Uterus (tissue), 4 donors: ENCODE measurements at places on chromosomes 3 and 15. TPM values are rescaled to one million over a fixed set of nuclear protein-coding genes. Genes with fewer than 3 reads are reported as not detected.
A peak's percentile ranks its signal among the peaks of the same experiment; 100 is the strongest.

DNA sequence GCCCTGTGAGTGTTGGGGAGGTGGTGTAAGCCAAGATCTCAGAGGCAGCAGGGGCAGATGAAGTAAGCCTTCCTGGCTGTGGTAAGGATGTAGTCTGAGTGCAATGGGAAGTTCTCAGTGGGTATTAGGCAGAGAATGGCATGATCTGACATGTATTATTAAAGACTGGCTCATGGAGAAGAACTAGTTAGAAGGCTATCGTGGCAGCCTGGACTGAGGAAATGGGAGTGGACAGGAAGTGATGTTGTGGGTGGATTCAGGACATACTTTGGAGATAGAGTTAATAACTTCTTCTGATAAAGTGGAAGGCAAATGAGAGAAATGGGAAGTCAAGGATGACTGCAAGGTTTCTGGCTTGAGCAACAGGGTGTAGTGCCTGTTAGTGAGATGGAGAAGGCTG, 250.9 kb upstream of the CFAP20DC start:
- DNase-seq: no peak

TAMM41 gene
- total RNA-seq: 34.6 TPM

SERINC4 gene
- total RNA-seq: 0.28 TPM

DNA sequence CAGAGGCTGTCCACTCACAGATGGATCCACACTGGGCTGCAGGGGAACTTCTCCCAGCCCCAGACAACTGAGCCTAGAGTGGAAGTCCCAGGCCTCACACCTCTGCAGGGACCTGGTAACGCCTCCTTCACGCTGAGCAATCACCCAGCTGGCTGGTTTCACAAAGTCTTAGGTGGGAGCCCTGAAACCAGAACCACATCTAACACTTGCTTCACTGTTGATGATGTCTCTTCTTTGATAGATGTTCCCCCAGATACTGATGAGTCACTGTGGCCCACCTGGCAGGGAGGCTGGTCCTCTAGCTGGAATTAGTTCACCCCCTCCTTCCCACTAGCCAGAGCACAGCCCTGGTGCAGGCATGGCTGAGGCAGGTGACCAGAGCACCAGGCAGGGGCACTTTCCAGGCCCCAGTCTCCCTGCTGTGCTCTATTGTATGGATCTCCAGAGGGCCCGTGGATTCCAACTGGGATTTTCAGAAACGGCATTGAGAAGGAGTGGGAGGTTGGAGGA, 33.5 kb downstream of the MYL3 start:
- DNase-seq: no peak

DNA sequence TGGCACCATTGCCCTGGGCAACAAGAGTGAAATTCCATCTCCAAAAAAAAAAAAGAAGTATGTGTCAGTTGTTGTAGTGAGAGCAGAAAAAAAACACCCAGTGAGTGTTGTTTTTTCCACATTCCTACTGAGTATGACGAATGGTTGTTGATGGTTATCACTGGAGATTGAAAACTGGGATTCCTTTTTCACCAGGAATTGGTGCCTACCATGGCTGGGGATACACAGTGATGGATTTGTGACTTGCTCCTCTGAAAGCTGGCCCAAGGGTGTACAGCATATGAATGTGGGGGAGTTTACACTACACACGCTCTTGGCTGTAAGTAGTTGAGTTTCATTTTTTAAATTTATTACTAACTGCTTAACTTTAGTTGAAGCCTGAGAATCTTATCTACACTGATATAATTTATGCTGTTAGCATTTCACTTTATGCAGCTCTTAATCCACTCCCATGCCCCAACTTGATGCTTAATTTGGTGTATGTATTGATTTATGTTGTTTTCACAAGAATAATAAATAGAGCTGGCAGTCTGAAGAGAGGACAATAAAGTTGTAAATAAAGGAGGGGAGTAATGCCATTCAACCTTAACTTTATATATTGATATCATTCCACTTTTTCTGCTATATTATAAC, 56.0 kb upstream of the MME start:
- DNase-seq: no peak

TSEN2 gene
- total RNA-seq: 10.3 TPM

NRG4 gene
- not detected for total RNA-seq

- no peak for DNase-seq
Measured at GRCh38 chr3:65665915-65666314, 372.8 kb downstream of the MAGI1 start.

SLC12A8 gene
- total RNA-seq: 4.7 TPM

DNA sequence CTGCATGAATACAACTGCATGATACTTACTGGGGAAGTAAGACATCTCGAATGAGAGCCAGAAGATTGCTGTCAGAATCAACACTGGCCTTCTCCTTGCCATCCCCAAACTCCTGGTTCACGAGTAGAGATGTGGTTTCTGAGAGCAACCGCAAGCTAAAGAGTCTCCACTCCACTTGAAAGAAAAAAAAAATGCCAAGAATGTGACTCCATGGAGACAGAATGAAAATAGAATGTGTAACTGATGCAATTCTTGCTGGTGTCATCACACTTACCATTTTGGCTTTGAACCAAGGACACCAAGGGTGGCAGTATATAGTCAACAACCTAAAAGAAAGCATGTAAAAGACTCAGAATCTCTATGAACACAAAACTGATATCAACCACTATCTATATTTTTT, 280.4 kb downstream of the ULK4 start:
- DNase-seq: no peak

GRCh38 chr15:101121511-101122090, 130.2 kb downstream of the CHSY1 start:
- DNase-seq: peak; percentile 55

DNA sequence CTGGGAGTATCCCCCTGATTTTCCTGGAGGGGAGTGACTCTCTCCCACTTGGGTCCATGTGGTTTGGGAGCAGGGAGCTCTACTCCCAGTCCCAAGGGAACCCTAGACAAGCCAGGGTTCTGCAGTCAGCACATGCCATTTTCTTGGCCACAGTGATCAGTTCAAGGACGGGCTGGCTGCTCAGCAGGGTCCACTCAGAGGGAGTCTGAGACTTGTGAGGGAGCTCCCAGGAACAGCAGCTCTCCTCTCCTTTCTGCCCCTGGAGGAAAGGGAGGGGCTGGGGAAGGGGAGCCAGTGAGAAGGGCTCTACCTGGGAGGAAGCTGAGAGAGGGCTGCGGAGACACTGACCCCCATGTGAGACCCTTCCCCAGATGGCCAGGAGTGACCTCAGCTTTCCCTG, 29.1 kb upstream of the LMCD1 start:
- DNase-seq: no peak

GRCh38 chr3:74106925-74107324, 482.2 kb upstream of the PDZRN3 start:
- no peak for DNase-seq

DNA sequence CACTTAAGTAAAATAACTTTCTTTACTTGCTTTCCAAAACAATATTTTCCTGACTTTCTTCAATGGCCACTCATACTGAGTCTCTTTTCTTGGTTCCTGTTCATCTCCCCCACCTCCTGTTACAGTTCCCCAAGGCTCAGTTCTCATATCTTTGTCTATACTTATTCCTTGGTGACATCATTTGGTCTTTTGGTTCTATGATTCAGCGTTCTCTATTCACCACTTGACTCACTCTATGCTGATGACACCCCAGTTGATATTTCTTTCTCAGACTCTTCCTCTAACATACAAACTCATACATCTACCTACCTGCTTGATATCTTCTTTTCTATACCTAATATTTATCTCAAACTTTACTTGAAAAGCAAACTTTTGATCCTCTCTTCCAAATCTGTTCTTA, 85.0 kb upstream of the P3H2 start:
- DNase-seq: no peak

MESP2 gene
- total RNA-seq: not detected

GRCh38 chr3:149547413-149547812, 72.9 kb downstream of the TM4SF4 start:
- DNase-seq: peak; percentile 92

DNA sequence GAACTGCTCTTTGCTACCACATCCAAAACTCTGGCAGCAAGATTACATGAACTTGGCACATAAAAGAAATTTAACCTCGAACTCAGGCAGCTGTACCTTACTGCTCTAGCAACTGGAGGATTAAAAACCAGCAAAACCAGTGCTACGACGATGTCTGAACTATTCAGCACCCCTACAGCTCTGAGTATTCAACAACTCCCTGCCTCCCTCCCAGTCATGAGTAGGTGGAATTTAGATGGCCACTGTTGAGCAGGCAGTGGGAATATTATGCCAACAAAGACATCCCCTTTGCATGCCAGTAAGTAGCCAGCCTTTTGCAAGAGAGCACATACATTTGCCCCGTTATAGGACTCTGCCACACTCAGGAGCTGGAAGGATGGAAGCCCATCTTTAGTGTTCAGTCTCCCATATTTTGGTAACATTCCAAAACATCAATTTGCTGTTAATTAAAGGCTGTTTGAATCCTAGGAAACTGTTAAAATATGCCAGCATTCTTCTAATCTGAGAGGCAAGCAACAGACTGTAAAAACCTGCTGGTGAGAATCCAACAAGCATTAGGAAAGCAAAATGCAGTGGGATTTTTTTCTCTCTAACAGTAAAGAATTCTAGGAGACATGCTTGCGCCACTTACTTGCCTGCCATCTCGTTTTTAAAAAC, 85.4 kb downstream of the ZNF385D start:
- no peak for DNase-seq

- DNase-seq: no peak
Measured at GRCh38 chr15:47292638-47293190, 424.6 kb upstream of the SEMA6D start.

GLT8D1 gene
- total RNA-seq: 141 TPM

- DNase-seq: no peak
Measured at GRCh38 chr3:115977866-115978265, 354.6 kb downstream of the GAP43 start.

ARHGAP11A gene
- 0.70 TPM for total RNA-seq

GRCh38 chr15:89332446-89332845, 2.2 kb downstream of the POLG start:
- no peak for DNase-seq

RTP3 gene
- total RNA-seq: not detected

DNA sequence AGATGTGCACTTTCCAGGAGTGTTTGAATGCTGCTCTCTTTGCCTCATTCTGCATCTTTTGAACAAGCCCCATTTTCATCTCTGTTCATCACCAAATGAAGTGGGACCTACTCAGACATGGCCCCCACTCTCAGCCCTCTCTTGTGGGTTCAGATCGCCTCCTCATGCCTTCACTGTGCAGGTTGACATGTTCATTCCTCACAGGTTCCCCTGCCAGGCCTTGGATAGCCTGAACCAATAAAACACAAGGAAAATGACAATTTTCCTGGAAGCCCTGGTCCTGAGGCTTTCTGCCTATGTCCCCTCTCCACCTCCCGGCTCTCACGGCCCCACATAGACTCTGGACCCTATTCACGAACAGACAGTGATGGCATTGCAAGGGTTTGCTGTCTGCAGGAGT, 17.7 kb downstream of the KLF15 start:
- no peak for DNase-seq

- no peak for DNase-seq
Measured at GRCh38 chr15:23561914-23562313, 3.6 kb upstream of the MKRN3 start.

DNA sequence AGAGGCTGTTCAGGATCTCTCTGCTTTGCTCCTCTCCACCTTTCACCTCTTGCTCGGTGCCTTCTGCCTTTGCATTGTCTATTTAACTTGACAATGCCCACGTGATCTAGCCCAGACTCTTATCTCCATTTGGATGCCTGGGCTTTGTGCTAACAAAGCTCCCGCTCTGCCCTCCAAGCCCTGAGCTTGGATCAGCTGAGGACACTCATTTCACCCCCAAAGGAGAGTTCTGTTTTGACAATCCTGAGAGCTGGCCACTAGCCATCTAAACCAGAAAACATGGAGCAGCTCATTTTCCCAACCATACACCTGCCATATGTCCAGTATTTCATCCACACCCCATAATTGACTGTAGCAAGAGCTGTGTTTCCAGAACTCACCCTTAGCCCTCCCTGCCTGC, 12.8 kb downstream of the GPR176 start:
- no peak for DNase-seq

DNA sequence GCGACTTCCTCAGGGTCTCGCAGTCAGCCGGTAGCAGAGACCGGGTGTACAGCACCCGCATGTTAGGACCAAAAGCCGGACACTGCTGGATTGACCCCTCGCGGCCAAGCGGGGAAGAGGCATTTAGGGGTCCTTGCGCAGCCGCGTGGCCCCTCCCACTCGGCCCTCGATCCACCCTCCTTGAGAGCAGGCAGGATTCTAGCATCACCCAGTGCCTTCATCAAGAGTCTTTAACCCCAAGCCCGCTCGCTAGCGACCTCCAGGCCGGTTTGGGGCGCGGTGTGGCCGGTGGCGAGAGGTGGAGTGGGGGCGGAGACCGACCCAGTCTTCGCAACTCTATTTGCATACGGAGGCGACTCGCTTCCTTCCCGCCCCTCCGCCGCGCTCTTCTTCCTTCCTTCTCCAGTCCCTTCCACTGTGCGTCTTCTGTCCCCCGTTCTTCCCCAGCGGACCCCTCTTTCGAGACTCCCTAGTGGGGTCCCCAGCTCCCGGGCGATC, at the start of gene ST6GAL1:
Gene ST6GAL1, plus strand, starts transcription at position 384 of the 498 bp plus-strand sequence. CDS start 112,178 bp downstream, outside the sequence.
- DNase-seq: peak; percentile 60

GRCh38 chr3:160771811-160772459, 15.9 kb downstream of the PPM1L start:
- DNase-seq: no peak

CHL1 gene
- total RNA-seq: 64.8 TPM

GRCh38 chr3:89617706-89618105, 510.3 kb downstream of the EPHA3 start:
- no peak for DNase-seq

GRCh38 chr15:58585693-58586443, 154.1 kb downstream of the LIPC start:
- DNase-seq: no peak

DNA sequence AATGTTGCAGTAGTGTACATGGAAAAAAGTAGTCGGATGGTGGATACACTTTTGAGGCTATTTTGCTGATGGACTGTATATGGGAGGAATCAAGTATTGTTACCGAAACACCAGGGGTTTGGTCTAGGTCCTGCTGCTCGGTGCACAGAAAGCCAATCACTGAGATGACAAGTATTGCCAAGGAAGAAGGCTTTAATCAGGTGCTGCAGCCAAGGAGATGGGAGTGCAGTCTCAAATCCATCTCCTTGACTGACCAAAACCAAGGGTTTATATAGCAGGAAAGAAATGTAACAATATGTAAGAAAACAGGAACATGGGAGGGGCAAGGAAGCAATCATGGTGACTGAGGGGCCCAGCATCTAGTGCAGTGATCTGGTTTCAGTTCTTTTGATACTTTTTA, 2.8 kb upstream of the ACVR2B start:
- no peak for DNase-seq

DNA sequence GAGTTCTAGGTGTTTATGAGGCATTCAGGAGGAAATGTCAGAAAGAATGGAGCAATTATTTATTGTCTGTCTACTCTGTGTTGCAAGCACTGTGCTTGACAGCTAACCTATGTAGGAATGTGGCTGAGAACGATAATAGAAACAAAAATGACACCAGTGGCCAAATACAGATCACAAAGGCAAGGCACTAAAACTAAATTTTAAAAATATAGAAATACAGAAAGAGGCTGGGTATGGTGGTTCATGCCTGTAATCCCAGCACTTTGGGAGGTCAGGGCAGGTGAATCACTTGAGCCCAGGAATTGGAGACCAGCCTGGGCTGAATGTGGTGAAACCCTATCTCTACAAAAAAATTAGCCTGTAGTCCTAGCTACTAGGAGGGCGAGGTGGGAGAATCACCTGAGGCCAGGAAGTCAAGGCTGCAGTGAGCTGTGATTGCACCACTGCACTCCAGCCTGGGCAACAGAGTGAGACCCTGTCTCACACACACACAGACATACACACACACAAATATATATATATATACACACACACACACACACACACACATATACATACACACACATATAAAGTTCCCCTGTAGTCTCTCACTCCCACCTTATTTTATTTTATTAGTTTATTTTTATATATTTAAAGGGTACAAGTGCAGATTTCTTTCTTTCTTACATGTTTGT, 6.0 kb downstream of the PRKCI start:
- DNase-seq: no peak

ISL2 gene
- total RNA-seq: not detected
